ENCODE measurements at places on chromosomes 4 and X. TPM values are rescaled to one million over a fixed set of nuclear protein-coding genes. Genes with fewer than 3 reads are reported as not detected.

DNA sequence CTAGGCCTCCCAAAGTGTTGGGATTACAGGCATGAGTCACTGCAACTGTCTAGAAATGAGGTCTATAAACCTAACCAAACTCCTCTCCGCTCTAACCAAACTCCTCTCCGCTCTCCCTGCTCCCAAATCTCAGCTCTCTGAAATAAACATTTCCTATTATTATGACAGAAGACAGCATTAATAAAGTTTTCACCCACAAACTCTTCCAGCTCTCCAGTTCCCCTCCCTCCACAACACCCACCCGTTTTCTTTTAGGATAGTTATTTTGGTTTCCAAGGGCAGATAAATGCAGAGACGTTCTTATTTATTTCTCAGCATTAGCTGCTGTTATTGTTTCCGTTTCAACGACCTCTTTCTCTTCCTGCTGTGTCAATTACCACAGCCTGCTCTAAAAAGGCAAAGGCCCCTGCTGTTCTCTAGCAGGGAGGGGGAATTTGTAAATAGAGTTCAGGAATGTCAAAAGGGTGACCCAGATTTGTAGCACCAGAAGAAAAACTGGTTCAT is 13.3 kb upstream of the SCD5 start:
- no peak for DNase-seq

GRCh38 chr4:32161392-32161791 is 1441.2 kb downstream of the PCDH7 start:
- DNase-seq: no peak

DNA sequence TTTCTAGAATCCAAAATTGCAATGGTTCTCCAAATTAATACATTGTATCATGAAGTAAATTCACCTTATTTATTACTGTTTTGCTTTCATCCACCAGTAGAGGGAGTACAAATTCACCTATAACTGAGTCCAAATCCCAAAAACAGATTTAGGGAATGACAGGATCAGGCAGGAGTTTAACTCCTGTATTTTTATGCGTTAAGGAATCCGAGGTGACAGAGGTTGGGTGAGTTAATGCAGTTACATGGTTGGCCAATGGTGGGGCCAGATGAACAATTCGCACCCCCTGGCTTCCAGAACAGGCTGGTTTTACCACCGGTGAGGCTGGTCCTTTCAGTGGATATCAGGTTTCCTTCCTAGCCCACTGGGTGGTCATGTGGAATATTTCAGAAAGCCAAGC is 82.4 kb downstream of the MTNR1A start:
- DNase-seq: no peak

The RCHY1 gene
- total RNA-seq: 29.9 TPM

The RGN gene
- not detected for total RNA-seq

Data from activated naive CD8-positive, alpha-beta T cell treated with anti-CD3 and anti-CD28 coated beads for 36 hours (primary cell).